ENCODE measurements at places on chromosomes 3 and 15.

- DNase-seq, result no peak
These were observed 676 bp downstream of the CNOT10 start for GRCh38 chr3:32685543-32686185.

- DNase-seq, result no peak
These were observed 397.1 kb upstream of the KCNMB2 start for GRCh38 chr3:178139116-178139515.

DNA sequence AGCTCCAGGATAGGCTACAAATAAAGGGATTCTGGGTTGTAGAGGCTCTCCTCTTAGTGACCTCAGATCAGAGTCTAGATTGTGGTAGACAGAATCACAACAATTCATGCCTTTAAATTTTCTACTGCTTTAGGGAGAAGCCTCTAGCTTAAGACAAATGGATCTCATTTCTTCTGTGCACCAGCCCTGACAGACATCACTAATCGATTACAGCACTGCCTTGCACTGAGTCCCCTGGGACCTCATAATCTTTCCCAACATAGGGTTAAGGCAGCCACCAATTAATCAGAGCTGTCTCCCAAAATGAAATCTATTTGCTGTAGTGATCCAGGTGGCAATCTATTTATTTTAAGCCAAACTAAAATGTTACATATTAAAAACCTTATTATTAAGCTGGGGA, 436.5 kb upstream of the WNT5A start:
- no peak for DNase-seq

DNA sequence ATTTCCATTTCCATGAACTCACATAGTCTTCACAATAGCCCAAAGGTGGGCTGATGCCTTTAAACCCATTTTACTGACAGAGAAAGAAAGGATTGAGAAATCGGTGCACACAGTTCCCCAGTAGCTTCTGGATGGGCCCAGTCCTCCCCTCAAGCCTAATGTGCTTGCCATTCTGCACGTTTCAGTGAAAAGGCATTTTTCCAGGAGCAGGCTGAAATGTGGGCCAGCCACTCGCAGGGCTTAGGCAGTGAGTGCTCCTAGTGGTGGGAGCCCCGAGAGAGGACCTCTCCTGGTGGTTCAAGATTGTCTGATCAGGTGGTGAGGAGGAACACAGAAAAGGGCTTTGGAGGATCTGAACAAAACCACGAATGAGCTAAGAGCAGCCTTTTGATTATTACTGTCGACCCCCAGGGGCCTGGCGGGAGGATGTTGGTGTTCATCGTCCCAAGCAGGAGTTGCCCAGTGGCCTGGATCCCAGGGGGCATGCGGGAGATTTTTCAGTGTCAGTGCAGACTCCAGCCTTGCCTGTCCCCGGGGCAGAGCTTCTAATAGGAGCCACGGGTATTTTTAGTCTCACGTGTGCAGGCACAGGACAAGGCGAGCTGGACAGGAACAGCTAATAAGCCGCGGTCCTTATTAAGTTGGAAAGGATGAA, 8.7 kb upstream of the KY start:
- no peak for DNase-seq
